ENCODE measurements at places on chromosomes 12 and 14.

- no peak for DNase-seq
Measured at GRCh38 chr12:5588176-5588575, 156.3 kb downstream of the NTF3 start.

GRCh38 chr12:63018273-63018672, 83.3 kb upstream of the PPM1H start:
- no peak for DNase-seq

DNA sequence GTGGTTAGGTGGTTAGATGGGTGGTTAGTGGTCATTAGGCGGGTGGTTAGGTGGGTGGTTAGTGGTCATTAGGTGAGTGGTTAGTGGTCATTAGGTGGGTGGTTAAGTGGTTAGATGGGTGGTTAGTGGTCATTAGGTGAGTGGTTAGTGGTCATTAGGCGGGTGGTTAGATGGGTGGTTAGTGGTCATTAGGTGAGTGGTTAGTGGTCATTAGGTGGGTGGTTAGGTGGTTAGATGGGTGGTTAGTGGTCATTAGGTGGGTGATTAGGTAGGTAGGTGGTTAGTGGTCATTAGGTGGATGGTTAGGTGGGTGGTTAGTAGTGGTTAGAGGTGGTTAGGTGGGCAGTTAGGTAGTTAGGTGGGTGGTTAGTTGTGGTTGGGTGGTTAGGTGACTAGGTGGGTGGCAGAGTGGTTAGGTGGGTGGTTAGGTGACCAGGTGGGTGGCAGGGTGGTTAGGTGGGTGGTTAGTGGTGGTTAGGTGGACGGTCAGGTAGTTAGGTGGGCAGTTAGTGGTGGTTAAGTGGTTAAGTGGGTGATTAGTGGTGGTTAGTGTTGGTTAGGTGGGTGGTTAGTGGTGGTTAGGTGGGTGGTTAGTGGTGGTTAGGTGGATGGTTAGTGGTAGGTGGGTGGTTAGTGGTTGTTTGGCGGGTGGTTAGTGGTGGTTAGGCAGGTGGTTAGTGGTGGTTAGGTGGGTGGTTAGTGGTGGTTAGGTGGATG, 8.0 kb upstream of the TMEM119 start:
- DNase-seq = no peak

GRCh38 chr14:50084666-50085065, 31.7 kb downstream of the VCPKMT start:
- DNase-seq = no peak

DNA sequence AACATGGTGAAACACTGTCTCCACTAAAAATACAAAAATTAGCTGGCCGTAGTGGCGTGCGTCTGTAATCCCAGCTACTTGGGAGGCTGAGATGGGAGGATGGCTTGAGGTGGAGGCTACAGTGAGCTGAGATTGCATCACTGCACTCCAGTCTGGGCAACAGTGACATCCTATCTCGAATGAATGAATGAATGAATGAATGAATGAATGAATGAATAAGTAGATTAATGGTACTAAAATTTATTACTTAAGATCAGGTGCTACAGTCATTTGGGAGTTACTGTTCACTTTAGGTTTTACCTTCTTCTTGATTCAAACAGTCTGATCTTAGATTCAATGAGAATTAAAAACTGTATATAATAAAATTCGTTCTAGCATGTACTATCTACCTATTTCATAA, 31.6 kb upstream of the WDR89 start:
- no peak for DNase-seq

- no peak for DNase-seq
Measured at GRCh38 chr12:57299514-57300016, 48.6 kb upstream of the STAC3 start.

DNA sequence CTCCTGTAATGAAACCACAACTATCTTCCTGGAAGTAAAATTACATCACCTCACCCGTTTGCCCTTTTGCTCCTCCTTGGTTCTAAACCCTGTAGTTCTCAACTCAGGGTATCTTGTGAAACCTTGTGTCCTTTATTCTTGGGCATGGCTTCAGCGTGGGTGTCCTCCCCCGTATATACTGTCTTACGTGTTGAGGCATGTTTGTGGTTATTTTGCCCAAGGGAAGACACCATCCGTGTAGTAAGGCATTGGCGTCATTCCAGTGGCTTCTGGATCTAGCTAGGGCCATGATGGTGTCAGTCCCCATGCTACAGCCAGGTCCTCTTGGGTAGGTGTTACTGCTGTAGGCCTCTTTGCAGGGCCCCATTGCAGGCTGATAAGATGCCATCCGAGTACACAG, 115.4 kb downstream of the ZFP36L1 start:
- DNase-seq = no peak

GRCh38 chr12:24359418-24359817, 409.9 kb upstream of the SOX5 start:
- DNase-seq = no peak

- DNase-seq = peak; percentile 55
Measured at GRCh38 chr14:20624495-20625070, 16.9 kb downstream of the OR6S1 start.

GRCh38 chr14:63212209-63212608, 8.0 kb downstream of the RHOJ start:
- no peak for DNase-seq
